ENCODE measurements at places on chromosomes 6 and 20.

DNA sequence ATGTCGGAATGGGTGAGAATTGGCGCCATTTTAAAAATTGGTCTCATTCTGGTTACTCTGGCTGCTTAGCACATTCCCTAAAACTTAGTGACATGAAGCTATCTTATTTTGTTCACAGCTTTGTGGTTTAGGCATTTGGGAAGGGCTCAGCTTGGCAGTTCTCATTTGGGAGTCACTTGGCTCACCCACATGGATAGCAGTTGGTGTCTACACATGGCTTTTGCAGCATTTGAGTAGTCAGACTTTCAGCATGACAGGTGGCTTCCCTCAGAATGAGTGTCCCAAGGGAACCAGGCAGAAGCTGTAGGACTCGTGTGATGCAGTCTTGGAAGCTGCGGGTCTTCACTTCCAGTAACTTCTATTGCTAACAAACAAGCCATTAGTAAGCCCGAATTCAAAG is 64.6 kb downstream of the UST start:
- no peak for DNase-seq

- DNase-seq, result no peak
Measured at GRCh38 chr6:118743746-118744145, 92.4 kb upstream of the CEP85L start.

DNA sequence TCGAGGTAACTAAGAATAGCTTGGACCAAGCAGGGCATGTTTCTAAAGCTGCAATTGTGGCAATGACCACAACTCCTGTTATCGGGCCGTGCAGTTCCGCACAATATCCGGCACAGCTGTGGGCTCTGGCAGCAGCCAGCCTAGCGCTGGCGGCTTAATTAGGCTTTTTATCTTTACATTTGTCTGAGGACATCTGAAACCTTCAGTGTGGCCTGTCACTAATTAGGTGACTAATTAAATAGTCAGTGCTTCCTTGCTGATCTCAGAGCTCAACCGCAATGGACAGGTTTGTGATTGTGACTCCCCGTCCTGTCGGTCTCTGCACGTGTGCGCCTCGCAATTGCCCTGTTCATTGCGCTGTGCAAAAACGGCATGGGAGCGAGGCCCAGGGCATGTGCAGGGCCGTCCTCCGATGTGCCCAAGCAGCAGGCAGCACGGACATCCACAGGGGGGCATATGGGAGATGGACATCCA is 134.8 kb upstream of the INSM1 start:
- no peak for DNase-seq

GRCh38 chr20:32912688-32913087 is 54.0 kb downstream of the EFCAB8 start:
- no peak for DNase-seq

DNA sequence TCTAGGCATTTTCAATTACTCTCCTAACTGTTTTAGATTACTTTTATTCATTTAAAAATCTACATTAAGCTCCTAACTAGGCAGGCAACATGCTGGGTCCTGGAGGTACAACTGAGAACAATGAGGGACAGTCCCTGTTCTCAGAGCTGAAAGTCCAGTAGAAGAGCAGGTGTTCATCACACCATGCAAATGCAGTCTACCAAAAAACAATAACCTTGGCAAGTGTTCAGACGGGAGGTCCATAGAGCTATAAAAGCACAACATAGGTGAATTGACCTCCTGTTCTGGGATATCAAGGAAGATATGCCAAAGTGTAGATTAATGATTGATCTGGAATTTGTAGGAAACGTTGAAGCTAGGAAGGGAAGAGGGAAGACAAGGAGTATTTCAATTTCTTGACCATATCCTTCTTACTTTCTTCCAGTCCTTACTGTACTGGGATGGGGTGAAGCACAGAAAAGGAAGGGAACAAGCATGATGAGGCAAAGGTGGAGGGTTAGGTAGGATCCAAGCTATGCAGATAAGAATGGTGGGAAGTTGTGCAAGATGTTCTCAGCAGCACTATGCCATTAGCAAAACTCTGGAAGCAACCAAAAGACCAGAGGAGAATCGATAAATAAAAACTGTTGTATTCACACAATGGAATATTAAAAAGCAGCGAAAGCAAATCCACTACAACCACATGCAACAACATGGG is 485.7 kb upstream of the JARID2 start:
- DNase-seq, result no peak

GRCh38 chr6:2630891-2631571 is 119.7 kb downstream of the MYLK4 start:
- peak; percentile 89 for DNase-seq

DNA sequence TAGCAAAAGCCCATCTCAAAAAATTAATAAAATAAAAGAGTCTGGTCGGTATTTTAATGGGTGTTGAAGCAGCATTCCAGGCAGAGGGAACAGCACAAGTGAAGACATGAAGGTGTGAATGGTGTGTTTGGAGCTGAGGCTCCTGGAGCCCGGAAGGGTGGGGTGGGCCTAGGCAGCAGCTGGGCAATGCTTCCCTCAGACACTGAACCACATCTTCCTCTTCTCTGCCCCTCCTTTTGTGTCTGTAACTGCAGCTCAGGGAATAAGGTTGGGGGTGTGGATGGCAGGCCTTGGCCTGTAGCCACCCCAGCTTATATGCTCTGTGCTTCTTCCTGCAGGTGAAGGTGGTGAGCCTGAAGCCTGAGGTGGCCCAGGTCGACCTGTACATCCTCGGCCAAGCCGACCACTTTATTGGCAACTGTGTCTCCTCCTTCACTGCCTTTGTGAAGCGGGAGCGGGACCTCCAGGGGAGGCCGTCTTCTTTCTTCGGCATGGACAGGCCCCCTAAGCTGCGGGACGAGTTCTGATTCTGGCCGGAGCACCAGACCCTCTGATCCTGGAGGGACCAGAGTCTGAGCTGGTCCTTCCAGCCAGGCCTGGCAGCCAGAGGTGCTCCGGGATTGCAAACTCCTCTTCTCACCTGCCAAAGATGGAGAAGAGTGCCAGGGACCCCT is 26.6 kb downstream of the POFUT1 start:
- DNase-seq, result no peak

- no peak for DNase-seq
Measured at GRCh38 chr20:24665741-24666191, 196.3 kb downstream of the SYNDIG1 start.

GRCh38 chr20:13219327-13220193 is 1.5 kb upstream of the ISM1 start:
- no peak for DNase-seq

DNA sequence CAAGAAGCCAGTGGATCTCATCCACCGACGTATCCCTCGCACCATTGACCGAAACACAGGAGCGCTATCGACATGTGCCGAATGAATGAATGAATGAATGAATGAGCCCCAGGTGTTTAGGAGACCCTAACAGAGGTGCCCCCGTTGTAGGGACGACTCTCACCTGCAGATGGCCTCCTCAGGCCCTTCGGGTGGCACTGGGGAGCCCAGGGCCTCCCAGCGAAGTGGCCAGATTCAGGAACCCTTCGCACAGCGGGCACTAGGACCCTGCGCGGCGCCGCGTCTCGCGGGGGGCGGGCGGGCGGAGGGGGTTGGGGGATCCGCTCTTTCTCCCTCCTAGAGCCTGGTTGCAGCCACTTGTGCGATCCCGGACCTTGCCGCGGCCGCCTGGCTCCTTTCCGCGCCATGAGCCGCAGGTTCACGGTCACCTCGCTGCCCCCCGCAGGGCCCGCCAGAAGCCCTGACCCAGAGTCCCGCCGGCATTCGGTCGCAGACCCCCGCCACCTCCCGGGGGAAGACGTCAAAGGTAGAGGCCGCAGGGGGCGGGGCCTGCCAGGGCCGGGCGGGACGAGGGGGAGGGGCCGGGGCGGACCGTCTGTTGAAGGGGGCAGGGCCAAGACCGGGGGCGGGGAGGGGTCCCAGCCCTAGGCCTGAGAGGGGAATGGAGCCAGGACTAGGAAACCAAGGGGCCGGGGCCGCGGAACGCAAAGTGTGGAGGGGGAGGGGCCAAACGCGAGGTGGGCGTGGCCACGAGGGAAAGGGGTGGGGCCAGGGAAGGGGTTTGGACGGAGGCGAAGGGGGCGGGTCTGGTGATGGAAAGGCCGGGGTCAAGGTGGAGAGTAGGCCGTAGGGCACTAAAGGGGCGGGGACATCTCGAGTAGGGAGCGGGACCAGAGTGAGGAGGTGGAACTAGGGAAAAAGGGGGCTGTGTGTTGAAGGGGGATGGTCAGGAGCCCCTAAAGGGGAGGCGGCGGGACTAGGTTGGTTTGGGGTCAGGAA is 7.4 kb upstream of the SLC12A5 start:
- no peak for DNase-seq

DNA sequence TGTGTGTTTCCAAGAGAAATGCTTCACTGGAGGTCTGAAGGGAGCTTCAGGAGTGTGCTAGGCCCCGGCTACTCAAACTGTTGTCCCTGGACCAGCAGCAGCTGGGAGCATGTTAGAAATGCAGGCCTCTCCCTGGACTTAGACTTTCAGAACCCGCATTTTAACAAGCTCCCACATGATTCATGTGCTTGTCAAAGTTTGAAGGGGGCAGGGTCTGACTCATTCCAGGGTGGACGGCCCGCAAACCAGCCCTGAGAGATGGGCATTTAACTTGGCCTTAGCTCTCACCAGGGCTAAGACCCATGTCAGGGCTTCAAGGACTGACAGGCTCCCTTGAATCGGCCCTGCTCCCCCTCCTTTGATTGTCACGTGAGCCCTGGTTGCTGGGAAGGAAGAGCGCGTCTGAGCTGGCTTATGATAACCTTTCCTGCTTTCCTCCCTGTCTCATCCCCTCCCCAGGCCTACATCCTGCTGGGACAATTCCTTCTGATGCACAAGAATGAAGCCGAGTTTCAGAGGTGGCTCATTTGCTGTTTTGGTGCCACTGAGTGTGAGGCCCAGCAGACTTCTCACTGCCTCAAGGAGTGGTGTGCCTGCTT is 35.5 kb downstream of the BANF2 start:
- no peak for DNase-seq

DNA sequence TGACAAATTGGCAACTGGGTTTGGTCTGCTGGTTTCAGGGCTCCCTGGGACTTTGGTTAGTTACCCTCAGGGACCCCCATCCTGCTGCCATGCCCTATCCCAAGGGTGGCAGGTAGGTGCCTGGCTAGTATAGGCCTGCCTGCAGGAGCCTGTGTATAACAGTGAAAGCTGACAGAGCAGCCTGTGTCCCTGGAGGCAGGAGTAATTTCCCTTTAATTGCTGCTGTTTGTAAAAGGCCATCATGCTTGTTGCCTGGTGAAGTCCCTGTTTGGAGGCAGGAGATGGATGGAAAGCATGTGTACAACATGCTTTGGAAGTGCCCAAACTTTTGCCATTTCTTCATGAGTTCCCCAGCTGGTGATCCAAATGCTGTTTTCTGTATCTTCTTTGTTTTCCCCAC is 30.1 kb downstream of the CMTR1 start:
- no peak for DNase-seq

GRCh38 chr20:59078231-59078630 is 35.6 kb upstream of the PRELID3B start:
- no peak for DNase-seq

- DNase-seq, result no peak
Measured at GRCh38 chr20:46984405-46984804, 89.8 kb downstream of the EYA2 start.

DNA sequence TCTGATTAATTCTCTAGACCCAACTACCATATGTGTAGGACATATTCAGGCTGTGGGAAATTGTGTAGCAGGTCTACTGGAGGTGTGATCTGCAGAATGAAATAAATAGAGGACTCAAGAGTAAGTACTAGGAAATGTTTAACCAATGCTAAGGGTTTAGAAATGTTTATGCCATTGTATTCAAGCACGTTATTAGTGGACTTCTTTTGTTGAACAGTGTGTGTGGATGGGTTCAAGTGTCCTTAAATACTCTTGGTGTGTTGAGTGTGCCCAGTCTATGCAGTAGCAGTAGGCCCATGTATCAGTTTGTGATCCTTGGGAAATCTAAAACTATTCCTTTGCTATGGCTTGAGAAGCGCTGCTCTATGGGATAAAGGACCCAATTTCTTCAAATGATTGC is 112.1 kb downstream of the FARS2 start:
- no peak for DNase-seq

GRCh38 chr6:89068695-89069094 is 11.9 kb upstream of the PNRC1 start:
- no peak for DNase-seq

- no peak for DNase-seq
Measured at GRCh38 chr6:164303102-164303964, 888.8 kb downstream of the QKI start.

- peak; percentile 75 for DNase-seq
Measured at GRCh38 chr6:27650620-27651370, 177.9 kb upstream of the ZNF184 start.

DNA sequence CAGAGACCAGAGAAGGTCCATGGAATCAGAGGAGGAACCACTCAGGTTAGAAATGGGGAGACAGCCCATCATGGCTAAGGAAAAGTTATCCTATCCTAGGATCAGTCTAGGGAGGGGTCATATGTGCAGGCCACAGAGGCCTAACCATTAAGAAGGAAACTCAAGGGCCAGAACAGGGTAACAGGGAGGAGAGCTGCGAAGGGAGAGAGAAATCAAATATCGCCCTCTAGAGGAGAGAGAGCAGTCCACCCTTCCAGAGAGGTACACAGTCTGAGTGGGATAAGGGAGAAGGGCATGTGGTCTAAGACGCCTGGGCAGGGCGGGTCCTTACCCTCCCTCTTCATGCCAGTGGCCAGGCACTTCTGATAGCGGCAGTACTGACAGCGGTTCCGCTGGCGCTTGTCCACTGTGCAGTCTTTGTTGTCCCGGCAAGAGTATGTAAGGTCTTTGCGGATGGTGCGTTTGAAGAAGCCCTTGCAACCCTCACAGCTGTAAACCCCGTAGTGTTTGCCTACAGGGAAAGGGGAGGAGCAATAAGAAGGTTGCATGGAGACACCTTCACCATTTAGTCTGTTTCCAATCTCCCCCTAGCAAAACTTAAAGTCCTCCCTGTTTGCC is 2.9 kb downstream of the RXRB start:
- DNase-seq, result peak; percentile 54

DNA sequence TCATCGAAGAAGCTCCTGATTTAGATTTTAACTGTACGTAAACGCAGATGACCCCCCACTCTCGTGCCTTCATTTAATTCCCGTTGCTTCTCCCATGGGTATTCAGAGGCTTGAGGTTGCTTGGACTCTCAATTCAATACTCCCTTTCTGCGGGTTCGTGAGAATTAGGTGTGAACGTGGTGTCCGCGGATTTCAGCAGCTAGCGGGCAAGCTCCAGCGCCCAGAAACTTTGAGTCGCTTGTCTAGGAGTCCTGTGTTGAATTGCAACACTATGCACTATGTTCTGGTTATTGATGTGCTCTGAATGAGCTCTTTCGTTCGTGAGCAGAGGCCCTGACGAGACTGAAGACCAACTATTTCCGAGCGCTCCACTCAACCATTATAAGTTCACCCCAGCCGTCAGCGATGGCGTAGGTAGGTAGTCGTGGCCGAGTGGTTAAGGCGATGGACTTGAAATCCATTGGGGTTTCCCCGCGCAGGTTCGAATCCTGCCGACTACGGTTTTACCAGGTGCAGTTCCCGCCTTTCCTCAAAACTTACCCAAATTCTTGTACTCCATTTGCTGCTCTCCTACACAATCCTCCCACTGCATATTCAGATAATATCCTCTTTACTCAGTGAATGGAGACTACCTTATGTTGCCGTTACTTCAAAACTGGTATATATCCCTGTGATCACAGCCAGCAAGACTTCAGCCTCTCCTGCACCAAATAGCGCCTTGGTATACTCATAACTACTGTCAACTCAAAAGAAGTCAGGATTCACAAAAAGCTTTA is 72.6 kb upstream of the ZNF184 start:
- DNase-seq, result peak; percentile 79
